ENCODE measurements at places on chromosomes 7 and 10.

DNA sequence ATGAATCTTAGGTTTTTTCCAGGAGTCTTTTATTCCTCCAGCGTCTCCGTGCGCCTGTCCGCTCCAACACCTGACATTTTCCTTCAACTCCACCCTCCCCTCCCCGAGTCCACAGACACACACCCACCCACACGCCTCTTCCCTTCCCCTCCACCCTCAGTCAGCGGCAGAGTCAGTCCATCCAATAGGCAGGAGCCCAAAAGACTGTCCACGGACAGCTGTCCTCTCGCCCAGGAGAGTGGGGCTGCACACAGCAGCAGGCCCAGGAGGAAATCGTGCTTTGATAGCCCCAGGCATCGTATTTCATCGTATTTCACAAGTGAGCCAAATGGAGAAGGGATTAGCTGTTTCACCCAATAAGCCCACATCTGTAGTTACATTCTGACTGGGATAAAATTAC is 285.1 kb downstream of the ZEB1 start:
- DNase-seq, result no peak

- DNase-seq, result no peak
These were observed 333.2 kb downstream of the RPS24 start for GRCh38 chr10:78366663-78367411.

DNA sequence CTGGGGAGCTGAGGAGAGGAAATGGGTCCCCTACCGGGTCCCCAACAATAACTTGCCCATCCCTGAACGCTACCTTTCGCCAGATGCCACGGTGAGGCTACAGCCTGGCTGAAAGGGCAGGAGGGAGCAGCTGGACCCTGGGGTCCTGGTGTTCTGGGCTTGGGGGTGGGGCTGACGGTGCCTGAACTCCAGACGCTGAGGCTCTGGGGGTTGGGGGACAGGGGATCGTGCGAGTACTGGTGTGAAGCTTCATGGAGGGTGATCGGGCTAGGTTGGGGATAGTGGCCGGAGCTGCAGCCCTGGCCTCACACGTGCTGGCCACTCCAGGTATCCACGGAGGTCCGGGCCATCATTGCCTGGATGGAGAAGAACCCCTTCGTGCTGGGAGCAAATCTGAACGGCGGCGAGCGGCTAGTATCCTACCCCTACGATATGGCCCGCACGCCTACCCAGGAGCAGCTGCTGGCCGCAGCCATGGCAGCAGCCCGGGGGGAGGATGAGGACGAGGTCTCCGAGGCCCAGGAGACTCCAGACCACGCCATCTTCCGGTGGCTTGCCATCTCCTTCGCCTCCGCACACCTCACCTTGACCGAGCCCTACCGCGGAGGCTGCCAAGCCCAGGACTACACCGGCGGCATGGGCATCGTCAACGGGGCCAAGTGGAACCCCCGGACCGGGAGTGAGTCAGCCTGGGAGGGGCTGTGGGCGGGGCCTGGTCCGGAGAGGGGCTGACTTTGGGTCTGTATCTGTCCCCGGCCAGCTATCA is 8.3 kb downstream of the AEBP1 start:
- DNase-seq, result no peak

GRCh38 chr10:76675561-76675950 is 962.1 kb downstream of the KCNMA1 start:
- no peak for DNase-seq

DNA sequence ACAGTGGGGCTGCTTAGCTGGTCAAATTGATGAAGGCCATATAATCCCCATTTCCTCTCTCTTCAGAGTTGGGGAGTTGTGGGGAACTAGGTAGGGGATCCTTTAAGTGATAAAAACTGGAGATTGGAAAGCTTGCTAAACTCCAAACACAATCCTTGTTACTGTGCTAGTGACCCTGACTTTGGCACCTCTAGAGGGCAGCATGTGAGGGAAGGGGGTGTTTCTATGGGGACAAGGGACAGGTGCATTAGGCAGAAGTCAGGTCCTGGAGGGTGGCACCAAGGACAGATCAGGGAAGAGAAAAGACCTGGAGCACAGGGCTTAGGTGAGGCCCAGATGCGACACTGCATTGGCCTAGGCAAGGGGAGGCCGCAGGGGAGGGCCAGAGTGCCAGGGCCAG is 66.9 kb downstream of the CDHR3 start:
- no peak for DNase-seq

DNA sequence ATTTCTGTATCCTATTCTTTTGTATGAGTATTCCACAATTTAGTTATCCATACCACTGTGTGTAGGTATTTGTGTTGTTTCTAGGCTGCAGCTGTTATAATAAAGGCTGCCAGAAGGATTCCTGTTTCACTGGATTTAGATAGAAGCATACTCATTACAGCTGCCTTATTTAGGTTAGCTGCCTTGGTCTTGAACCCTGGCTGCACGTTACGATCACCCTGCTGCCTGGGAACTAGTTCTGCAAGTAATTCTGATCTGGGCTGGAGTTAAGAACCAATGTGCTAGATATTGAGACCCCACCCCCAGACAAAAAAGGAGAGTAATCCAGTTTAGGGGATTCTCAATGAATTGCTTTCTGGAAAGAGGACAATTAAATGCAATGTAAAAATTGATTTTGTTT is 43.1 kb downstream of the CCDC71L start:
- DNase-seq, result no peak

DNA sequence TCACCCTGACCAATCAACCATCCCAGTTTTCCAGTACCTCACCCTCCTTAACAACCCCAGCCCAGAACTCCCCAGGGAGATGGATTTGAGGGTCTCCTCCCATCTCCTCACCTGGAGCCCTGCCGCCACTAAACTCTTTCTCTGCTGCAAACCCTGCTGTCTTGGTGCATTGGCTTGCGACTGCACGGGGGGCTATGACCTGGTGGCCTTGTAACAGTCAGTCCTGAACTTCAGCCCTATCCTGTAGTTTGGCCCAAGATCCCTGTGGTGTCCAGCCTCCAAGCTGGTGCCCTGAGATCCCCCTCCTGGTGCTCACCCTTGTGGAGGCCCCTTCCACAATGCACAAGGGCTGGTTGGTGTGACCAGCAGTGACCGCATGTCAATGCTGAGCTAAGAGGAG is 91.9 kb downstream of the PAXIP1 start:
- DNase-seq, result no peak

- DNase-seq, result no peak
These were observed 1.2 kb upstream of the COL1A2 start for GRCh38 chr7:94393246-94394108.

- DNase-seq, result no peak
These were observed 176.4 kb downstream of the ELFN1 start for GRCh38 chr7:1846331-1847065.

Data from stimulated activated CD4-positive, alpha-beta T cell treated with anti-CD3 and anti-CD28 coated beads, Interleukin-12 subunit alpha, Interleukin-12 subunit beta, amount 100 ng/mL, for 4 hours (primary cell).